Activated CD4-positive, alpha-beta T cell treated with anti-CD3 and anti-CD28 coated beads, Interleukin-2, amount 50 U/mL, for 16 hours (primary cell): ENCODE measurements at places on chromosomes 1 and 21.
A peak's percentile ranks its signal among the peaks of the same experiment; 100 is the strongest.

DNA sequence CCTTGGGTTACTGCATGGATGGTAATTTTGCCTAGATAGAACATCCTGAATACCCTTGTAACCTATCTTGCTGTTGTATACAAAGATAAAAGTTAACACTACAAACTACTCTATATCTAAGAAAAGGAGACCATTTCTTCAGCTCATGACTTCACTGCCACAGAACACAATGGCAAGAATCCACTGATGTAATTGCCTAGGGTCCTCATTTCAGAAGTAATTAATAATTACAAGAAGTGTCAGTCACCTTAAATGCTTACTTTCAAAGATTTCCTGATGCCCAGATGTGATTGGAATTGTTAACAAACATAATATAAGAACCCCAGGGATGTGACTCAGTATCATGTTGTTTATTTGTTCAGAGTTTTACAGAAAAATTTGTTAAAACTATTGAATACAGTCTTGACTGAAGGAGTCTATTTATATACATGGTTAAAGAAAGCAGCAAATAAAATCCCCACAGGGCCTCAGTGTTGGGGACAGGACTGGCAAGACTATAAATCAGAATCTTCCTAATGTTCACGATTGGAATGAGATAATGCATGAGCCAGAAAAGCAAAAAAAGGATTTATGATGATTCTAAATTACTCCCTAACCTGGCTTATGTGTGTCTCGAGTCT is 83.9 kb downstream of the CRB1 start:
- no peak for DNase-seq

- no peak for DNase-seq
These were observed 105.2 kb downstream of the SUSD4 start for GRCh38 chr1:223258751-223259198.

GRCh38 chr1:89996450-89997110 is 1.7 kb downstream of the ZNF326 start:
- no peak for DNase-seq

DNA sequence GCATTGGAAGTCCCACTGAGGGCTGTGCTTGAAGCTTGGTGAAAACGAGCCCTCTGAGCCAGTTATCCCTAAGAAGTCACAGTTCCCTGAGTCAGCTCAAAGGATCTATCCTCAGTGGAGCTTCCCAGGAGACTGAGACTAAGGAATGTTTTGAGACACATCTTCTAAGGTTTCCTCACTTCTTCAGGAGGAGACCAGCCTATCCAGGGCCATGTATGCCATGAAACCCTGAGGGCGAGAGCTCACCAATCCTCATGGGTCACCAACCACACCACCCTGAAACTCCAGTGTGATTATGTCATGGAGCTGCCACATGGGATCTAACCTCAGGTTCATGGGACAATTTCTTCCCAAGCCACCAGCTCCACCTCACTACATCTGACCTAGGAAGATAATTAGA is 7.6 kb upstream of the TIE1 start:
- DNase-seq, result no peak

DNA sequence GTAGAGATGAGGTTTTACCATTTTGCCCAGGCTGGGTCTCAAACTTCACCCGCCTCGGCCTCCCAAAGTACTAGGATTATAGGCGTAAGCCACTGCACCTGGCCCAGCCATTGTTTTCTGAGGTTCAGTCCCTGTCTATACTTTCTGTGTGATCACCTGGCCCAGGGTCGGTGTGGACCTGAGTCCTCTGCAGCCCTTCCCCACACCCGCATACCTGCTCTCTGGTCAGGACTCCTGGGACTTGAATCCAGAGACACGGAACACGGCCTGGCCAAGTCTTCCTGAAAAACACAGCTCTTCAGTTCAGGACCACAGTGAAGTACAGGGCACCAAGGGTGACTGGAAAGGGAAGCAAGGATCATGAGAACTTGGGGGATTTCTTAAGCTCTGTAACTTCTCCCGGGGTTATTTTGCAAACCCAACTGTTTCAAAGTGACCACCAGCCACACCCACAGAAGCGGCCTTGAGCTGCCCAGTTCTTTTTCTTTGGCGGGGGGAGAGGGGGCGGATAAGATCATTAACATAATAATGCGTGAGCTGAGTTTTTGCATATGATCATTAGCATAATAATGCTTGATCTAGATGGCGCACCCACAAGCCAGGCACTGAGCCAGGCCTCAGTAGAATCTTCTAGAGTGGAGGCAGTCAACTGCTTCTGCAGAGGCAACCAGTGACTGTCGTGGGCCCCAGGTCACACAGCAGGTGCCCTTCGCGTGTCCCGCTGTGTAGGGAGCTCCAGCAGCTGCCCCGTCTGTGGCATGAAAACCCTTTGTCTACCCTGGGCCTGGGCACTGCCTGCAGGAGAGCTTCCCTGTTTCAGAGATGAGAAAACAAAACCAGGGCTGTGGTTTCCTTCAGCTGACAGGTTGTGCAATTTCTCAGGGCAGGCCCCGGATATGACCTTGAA is 1.7 kb upstream of the NADK start:
- DNase-seq, result peak; percentile 90

DNA sequence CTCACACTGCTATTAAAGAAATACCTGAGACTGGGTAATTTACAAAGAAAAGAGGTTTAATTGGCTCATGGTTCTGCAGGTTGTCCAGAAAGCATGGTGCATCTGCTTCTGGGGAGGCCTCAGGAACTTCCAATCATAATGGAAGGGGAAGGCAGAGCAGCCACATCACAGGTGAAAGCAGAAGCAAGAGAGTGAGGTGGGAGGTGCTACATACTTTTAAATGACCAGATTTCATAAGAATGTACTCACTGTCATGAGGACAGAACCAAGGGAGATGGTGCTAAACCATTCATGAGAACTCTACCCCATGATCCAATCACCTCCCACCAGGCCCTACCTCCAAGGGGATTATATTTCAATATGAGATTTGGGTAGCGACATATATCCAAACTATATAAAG is 55.7 kb downstream of the MRPL39 start:
- peak; percentile 47 for DNase-seq

GRCh38 chr1:226776975-226777374 is 37.9 kb upstream of the ITPKB start:
- DNase-seq, result no peak

DNA sequence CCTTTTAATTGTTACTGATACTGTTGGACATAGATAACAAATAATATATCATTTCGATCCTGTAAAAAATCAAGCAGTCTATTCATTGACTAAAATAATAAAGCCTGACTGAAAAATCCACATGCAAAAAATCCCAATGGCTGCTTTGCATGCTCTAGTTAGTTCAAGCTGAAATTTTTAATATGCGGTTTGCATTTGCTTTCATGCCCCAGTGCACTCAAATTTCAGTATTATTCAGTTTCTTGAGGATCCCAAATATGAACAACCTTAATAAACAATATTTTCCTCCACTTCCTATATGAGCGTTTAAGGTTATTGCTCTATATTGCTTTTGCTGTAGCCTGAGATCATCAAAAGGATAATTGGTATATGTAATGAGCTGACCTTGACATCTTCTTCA is 75.1 kb upstream of the DPH5 start:
- DNase-seq, result no peak

GRCh38 chr1:17599291-17599953 is 59.9 kb downstream of the ARHGEF10L start:
- DNase-seq, result no peak

DNA sequence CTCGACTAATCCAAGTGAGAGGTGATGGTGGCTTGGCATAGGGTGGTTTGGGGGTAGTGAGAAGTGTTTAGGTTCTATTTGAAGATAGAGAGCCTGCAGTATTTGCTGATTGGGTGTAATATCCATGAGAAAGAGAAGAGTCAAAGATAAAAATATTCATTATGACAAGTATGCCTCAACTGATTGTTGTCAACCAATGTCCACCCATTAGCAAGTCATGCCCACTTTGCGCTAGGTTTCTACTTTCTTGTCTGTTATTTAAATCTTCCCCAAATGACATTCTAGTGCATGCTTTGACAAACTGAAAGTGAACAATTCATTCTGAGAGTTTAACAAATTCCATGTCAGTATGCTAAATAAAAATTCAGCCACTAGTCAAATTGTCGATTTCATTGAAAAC is 3.8 kb upstream of the XCL1 start:
- DNase-seq, result peak; percentile 49

DNA sequence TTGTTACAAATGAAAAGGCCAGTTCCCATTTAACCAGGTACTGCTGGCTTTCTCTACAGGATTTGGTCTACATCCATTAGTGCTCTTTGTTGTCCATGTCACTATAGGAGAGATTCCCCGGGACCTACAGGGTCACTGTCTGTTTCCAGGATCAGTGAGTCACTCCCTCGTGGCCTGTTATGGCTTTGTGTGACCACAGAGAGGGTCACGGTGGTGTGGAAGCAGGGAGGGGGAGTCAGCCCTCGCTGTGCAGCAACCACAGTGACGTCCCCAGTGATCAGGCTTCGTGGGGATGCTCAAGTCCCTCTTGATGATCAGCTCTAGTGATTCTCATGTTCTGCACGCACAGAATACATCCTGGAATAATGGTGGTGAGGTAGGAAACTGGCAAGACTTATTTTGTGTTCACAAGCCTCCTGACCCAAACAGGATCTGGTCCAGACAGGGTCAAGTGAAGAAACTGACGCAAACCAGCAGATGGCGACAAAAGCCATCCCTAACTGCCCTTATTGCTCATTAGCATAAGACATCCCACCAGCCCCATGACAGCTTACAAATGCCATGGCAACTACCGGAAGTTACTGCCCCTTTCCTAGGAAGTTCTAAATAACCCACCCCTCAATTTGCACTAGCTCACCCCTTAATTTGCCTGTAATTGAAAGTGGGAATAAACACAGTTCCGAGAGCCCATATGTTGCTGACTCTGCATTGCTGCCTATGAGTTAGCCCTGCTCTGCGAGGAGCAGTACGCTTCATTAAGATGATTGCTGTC is 98.5 kb downstream of the DISC1 start:
- peak; percentile 26 for DNase-seq

DNA sequence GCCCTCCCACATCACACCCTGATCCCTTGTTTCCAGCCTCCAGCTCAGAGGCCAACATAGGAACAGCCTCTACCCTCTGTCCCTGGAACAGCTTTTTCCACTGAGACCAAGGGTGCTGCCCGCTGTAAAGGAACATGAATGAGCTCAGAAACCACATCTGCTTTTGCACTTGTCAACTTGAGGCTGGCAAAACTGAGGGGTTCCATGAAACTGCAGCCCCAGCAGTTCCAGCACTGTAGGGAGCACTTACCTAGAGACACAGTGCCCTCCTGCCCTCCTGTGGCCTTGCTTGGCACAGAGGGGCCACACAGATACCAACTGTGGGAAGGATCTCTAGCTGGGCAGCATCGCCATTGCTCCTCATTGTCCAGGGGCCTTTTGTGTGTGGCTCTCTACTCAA is 51.7 kb downstream of the ITPKB start:
- peak; percentile 33 for DNase-seq

- no peak for DNase-seq
These were observed 34.7 kb upstream of the AK4 start for GRCh38 chr1:65113298-65113697.

GRCh38 chr21:28627691-28628090 is 365.0 kb downstream of the LTN1 start:
- no peak for DNase-seq

DNA sequence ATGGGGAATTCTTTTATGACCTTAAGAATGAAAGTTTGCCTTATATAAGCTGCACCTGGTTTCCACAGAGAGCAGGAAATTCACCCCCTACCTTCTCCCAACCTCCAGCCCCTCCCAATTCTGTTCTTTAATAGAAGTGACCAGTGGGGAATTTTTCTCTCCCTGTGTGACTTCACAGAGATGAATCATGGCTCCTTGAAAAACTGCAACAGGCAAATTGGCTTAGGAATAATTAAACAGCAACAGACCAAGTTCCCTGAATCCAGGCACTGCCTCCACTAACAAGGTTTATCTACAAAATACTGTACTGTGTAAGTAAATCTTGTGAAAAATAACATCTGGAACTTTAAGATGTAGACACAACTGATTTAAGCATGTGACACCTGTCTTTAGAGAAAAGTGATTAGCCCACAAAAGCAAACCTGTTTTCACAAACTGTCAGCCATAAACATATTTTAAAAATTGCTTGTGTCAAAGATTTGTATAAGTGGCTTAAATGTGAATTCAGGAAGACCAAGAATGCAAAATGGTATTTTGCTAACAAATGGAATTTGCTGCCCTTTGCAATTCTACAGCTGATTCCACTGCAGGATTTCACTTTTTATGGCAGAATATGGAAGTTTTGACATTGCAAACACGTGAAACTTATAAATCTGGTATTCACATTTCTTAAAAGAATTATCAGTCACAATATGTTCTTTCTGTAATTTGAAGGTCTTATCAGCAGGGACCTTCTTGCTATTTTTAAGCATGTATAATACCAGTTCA is 54.0 kb downstream of the ALG14 start:
- DNase-seq, result no peak

- DNase-seq, result no peak
These were observed 104.6 kb upstream of the ZC3H11B start for GRCh38 chr1:219717536-219717935.

DNA sequence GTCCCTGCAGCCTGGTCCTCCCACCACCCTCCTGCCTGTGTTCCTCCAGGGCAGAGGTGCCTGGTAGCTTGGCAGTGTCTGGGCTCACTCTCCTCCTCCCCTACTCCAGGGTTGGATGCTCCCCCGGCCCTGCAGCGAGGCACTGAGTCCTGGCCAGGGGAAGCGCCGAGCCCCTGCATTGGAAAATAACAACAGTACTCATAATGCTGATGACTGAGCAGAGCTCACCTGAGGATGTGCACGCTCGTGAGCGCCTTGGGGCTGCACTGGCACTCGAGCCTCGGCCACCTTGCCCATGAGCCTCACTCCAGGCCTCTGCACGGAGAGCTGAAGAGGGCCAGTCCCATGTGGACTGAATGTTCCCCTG is 6.0 kb upstream of the ACTRT2 start:
- DNase-seq, result no peak

GRCh38 chr1:92310185-92310597 is 11.3 kb downstream of the RPAP2 start:
- DNase-seq, result peak; percentile 35
